ENCODE measurements at places on chromosomes 1 and 21.
A peak's percentile ranks its signal among the peaks of the same experiment; 100 is the strongest.

DNA sequence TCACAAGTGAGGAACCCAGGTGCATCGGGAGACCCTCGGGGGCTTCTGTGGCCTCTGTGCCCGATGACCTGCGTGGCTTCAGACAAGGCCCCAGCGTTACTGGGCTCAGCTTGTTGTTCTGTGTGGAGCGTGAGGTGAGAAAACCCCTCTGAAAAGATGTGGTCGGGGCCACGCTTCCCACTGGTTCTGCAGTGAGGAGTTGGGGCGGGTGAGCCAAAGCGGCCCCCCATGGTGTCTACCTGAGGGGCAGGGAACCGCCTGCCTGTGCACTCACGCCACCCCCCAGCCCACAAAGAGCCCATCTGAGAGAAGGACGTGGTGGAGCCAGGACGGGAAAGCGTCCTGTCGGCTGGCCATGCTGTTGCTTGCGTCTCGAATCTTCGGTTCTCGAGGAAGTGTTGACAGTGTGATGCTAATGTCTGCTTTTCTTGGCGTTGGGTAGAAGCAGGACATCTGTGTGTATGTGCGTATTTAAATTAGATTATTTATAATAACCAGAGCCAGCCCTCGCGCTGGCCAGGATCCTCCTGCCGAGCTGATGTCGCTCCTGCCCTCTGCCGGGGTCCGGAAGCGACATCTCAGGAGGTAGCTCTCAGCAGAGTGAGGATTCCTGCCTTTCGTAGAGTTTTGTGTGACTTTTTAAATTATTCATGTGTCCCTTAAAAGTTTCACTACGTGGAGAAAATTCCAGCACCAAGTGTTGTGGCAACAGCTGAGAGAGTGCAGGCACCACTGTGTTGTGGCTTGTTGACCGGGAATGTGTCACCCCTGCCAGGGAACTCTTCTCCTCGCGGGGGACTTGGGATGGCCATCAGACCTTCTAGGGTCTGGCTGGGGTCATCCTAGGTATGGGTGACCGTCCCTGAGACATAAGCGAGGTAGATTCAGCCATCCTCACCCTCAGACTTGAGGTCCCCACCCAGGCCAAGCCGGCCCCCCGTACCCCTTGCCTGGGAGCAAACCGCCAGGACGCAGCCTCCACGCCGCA, 15.3 kb downstream of the TMEM201 start:
- no peak for DNase-seq

GRCh38 chr1:56194701-56195300, 384.6 kb downstream of the PLPP3 start:
- peak; percentile 66 for DNase-seq

GRCh38 chr1:222557148-222557547, 9.2 kb upstream of the HHIPL2 start:
- DNase-seq: no peak

DNA sequence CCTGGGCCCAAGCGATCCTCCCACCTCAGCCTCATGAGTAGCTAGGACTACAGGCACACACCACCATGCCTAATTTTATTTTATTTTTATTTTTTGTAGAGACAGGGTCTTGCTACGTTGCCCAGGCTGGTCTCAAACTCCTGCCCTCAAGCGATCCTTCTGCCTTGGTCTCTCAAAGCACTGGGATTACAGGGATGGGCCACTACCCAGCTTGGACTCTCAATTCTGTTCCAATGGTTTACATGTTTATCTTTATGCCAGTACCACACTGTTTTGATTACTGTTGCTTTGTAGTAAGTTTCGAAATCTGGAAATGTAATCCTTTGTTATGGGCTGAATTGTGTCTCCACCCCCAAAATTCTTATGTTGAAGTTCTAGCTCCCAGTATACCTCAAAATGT, 88.4 kb upstream of the TARDBP start:
- no peak for DNase-seq

All from tongue (tissue), 3 donors.